ENCODE measurements at places on chromosomes 13 and 19.

GRCh38 chr19:28289295-28290063 lies 923.5 kb downstream of the UQCRFS1 start:
- ATAC-seq = no peak
- H3K4me3 ChIP-seq = no peak overlapping the region
- no peak overlapping the region for H3K27ac ChIP-seq
- peaks cover 4% of the 10 kb centered on the region for H3K27me3 ChIP-seq
- H3K36me3 ChIP-seq = no peaks in the 10 kb centered on the region
- H3K4me1 ChIP-seq = no peaks in the 10 kb centered on the region

DNA sequence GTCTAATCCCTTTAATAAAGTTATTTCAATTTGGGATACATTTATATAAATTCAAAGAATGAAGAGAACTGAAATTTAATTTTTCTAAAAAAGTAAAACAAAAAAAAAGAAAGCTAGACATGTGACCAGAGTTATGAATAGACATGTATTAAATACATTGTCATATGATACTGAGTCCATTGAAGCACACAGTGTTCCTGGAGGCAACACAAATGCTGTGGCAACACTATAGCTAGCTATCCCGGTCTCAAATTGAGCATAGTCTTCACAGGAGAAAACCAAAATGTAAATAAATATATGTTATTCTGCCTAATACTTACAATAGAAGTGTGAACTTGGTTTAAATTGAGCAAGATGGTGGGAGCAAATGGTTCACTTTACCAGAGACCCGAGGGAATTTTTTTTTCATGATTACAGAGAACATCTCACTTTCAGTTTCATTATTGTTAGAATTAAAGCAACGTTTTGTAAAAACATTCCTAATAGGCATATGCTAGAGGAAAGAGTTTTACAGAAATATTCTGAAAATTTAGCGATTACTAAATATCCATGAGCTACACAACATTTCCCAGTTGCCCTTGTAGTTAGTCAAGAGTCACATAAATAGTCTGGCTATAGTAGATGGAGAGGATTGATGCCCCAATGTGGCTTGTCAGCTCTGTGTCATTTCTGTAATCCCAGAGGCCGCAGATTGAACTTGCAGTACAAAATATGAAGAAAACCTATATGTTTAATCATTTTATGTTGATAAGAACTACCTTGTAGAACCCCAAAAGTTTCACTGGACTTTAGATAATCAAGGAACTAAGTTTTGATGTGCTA lies 775.7 kb upstream of the SPRY2 start:
- H3K27ac ChIP-seq = no peak overlapping the region
- H3K4me1 ChIP-seq = no peaks in the 10 kb centered on the region
- no peaks in the 10 kb centered on the region for H3K27me3 ChIP-seq

GRCh38 chr19:1146858-1147780 lies 26.9 kb downstream of the SBNO2 start:
- H3K4me3 ChIP-seq = no peak overlapping the region
- H3K4me1 ChIP-seq = no peaks in the 10 kb centered on the region
- ATAC-seq = no peak
- no peaks in the 10 kb centered on the region for H3K36me3 ChIP-seq
- no peak overlapping the region for H3K27ac ChIP-seq

DNA sequence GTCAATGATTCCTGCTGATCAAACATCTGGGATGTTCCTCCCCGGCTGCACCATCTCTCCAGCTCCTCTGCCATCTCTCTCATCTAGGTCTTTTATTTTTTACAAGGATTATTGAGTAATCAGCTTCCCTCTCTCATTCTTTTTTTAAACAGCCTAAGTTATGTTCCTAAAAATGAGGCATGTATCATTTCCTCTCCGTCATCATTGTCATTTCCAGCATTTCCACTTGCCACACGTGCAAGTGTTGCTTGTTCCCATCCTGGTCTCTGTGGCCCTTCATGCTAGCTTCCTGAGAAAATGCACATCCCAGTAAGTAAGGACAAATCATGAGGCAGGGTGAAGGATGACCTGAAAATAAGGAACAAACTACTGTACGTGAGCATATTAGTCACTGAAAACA lies 102.7 kb upstream of the POSTN start:
- no peaks in the 10 kb centered on the region for H3K36me3 ChIP-seq
- no peak overlapping the region for H3K27ac ChIP-seq

DNA sequence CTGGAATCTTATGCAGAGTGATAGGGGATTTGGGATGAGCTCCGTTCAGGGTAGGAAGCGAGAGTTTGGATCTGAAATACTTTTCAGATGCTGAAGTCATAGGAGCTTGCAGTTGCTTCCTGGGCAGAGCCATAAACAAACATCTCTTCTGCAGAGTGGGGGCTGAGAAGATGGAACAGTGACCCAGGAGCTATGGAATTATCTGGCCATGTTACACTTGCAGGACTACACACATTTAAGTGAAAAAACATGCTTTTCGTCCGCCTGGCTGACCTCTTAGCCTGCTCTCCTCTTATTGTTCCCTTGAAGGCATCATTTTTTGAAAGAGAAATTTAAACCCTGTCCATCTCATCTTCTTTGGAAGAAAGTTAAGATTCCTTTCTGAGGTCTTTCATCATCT lies 40.7 kb downstream of the PSG11 start:
- H3K36me3 ChIP-seq = no peaks in the 10 kb centered on the region
- no peak for ATAC-seq
- H3K27ac ChIP-seq = no peak overlapping the region
- peaks cover 5% of the 10 kb centered on the region for H3K27me3 ChIP-seq

DNA sequence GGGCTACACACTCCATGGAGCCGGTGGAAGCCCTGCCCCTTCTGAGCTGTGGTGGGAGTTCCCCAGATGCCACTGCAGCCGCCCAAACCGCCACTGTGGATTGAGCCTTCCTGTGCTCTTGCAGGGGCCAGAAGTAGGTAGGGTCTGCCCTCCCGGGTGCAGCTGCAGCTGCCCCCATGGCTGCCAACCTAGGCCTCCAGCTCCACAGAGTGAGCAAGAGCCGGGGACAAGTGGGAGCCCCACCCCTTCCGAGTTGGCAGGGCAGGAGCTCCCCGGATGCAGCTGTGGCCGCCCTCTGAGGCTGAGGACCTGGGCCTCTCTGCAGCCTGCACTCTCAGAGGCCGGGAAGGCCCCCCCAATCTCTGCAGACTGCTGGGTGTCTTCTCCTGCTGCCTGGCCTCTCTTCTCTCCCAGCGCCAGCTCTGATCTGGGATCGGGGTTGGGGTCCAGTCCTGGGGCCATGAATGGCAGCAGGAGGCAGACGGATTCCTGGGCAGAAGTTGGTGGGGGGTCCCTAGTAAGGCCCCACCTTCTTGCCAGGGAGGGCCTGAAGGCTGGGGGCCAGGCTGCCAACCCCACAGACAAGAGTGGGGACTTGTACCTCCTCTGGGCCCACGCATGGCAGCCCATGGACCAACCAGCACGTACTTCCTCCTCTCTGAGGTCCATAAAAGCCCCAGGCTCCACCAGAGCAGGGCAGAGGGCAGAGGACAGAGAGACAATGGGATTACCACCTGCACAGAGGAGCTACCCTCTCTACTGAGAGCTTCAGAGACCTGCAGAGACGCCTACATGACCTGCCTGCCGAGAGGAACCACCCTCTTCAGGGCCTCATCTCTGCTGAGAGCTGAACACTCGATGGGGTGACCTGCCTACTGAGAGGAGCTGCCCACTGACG lies 28.9 kb downstream of the AP2S1 start:
- no peaks in the 10 kb centered on the region for H3K36me3 ChIP-seq
- no peak for ATAC-seq
- H3K4me1 ChIP-seq = no peaks in the 10 kb centered on the region
- H3K27me3 ChIP-seq = no peaks in the 10 kb centered on the region

DNA sequence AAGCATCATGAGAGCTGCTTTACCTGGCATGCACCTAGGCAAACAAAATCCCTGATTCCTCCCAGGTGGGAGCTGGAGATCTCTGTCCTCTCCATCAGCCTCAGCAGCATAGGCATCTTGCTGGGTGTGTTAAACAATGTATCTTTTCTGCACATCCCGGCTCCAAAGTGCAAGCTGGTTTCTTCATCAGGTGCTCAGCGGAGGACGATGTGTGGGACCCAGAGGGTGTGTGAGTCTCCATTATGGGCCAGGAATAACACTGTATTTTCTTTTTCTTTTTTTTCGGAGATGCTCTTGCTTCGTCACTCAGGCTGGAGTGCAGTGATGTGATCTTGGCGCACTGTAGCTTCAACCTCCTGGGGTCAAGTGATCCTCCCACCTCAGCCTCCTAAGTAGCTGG lies 9.9 kb downstream of the CNFN start:
- no peak for ATAC-seq
- peaks cover 18% of the 10 kb centered on the region for H3K36me3 ChIP-seq
- no peak overlapping the region for H3K27ac ChIP-seq
- no peaks in the 10 kb centered on the region for H3K4me1 ChIP-seq
- H3K27me3 ChIP-seq = peaks cover 32% of the 10 kb centered on the region

DNA sequence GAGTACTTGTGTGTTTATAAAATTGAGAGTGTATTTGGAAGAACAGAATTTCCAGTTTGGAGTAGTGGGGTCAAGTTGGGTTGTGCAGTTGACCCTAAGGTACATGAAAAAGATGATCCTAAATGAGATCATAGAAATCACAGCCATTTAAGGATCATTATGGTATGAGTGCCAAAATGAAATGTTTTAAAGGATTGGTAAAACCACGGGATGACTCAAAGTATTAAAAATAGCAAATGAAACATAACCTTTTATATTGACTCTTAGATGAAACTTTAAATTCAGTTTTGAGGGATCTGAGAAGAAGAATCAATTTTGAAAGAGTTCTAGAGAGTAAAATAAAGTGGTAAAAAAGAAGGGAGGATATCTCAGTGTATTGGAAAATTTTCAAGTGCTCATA lies 773.8 kb downstream of the GPC5 start:
- no peaks in the 10 kb centered on the region for H3K4me1 ChIP-seq
- no peak overlapping the region for H3K27ac ChIP-seq
- H3K27me3 ChIP-seq = no peaks in the 10 kb centered on the region
- no peaks in the 10 kb centered on the region for H3K36me3 ChIP-seq

DNA sequence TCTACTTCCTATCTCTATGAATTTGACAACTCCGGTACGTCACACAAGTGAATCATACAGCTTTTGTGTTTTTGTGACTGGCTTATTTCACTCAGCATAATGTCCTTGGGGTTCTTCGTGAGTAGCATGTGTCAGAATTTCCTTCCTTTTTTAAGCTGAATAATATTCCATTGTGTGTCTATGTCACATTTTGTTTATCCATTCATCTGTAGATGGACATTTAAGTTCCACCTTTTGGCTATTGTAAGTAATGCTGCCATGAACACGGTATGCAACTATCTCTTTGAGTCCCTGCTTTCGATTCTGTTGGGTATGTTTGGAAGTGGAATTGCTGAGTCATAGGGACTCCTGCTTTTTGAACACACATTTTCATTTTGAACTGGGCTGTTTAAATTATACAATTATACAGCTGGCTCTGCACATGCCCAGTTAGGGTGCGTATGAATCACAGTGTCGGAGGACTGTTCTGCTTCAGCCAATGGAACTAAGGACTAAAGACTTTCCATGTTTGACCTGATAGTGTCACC lies 43.0 kb upstream of the C13orf42 start:
- no peaks in the 10 kb centered on the region for H3K27me3 ChIP-seq
- peak overlapping the region; percentile 13 for H3K27ac ChIP-seq
- peak; percentile 39 for ATAC-seq
- peaks cover 12% of the 10 kb centered on the region for H3K4me1 ChIP-seq

DNA sequence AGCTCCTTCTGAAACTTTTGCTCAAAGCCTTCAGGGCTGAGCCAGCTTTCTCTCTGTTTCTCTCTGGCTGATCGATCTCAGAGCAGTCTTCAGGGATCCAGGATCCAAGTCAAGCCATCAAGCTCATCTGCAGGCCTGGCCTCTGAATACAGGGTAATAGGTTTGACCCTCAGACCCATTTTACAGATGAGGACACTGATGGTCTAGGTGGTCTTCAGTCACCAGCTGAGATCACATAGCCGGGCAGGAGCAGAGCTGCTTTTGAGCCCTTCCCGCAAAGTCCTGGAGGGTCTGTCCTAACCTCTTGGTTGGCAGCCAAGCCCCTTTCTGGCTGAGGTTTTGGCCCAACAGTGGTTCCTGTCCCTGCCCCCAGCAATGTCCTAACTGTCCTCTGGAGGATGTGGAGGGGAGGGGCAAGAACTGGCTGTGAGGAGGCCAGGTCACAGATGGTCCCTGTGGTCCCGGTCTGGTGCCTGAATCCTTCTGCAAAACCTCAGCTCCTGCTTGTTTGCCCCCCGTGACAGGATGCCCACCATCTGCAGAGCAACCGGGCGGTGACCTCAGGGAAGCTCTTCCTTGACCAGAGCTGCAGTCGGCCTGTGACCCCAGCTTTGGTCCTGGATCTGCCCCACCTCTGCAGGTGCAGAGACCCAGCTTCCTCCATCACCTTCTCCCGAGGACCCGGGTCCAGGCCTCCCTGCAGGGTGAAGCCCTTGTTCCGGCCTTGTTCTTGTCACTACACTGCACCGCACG lies 5.8 kb upstream of the PEAK3 start:
- no peaks in the 10 kb centered on the region for H3K4me1 ChIP-seq
- H3K36me3 ChIP-seq = no peaks in the 10 kb centered on the region
- ATAC-seq = no peak
- H3K27me3 ChIP-seq = peaks cover 51% of the 10 kb centered on the region
- no peak overlapping the region for H3K4me3 ChIP-seq
